HS-27A (cell line): ENCODE measurements at places on chromosomes 6 and 20.

- DNase-seq, result no peak
These were observed 118.9 kb downstream of the RIN2 start for GRCh38 chr20:19876828-19877460.

DNA sequence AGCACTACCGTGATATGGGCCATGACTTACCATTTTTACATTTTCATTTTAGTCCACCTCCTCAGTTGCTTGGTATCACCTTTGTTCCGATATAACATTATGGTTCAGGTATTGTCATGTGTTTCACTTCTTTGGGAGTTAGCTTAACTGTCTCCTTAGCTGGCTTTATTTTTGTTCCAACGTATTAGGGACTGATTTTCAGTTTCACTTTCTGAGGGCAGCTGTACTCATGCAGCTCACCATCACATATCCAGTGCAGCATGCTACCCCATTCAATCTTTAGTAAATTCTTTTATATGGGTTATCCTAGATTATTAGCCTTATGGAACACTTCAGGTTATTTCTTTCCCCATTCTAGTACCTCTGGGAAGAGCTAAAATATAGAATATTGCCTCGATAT is 362.2 kb upstream of the IRAK1BP1 start:
- DNase-seq, result no peak

GRCh38 chr6:105593056-105593690 is 190.3 kb upstream of the PREP start:
- DNase-seq, result no peak

DNA sequence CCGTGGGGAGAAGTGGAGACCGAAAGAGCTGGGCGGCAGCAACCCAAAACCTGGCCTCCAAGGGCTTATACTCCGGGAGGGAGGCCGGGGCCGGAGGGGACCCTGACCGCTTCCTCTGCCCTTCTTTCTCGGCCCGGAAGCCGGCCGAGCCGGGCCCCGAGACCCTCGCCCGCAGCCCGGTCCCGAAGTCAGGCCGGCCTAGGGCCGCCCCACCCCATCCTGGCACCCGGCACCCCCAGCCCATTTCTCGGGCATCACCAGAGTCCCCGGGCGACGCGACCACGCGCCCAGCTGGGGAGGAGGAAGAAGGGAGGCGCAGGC is 572 bp upstream of the ZDHHC14 start:
- DNase-seq, result no peak

DNA sequence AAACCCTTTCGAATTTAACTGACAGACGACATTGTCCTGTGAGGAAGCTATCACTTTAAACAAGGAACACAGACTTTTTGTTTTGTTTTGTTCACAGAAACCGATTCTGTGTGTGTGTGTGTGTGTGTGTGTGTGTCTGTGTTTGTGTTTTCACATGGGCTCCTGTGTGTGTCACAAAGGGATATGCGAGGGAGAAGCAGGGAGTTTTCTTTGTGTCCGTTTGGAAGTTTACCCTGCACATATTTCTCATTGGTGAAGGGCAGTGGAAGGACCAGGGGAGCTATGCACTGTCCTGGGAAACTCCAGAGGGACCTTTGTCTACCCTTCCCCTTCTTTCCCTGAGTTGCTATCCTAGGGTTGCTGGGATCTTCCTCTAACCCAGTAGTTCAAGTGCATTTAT is 17.7 kb downstream of the POM121L2 start:
- DNase-seq, result no peak

- DNase-seq, result no peak
These were observed 47.0 kb upstream of the DST start for GRCh38 chr6:56689663-56690062.

DNA sequence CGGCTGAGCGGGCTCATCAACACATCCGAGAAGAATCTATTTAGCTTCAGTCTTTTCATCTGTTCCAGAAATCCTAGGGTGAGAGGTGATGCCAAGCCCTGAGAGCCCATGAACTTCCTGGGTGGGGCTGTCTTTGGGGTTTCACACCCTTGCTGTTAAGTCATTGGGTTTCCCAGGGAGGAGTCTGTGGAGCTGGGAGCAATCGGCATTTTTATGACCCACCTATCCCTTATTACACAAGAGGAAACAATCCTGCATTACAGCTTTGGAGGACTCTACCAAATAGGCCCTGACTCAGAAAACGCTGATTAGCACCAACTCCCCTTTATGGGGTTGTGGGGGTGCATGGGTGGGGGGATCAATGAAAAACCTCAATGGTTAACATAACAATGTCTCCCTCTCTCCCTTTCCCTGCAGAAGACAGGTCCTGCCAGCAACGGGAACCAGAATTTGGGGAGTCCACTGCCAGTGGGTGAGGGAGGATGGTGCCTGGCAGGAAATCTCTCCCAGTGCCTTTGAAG is 46.3 kb downstream of the EZR start:
- DNase-seq, result no peak

DNA sequence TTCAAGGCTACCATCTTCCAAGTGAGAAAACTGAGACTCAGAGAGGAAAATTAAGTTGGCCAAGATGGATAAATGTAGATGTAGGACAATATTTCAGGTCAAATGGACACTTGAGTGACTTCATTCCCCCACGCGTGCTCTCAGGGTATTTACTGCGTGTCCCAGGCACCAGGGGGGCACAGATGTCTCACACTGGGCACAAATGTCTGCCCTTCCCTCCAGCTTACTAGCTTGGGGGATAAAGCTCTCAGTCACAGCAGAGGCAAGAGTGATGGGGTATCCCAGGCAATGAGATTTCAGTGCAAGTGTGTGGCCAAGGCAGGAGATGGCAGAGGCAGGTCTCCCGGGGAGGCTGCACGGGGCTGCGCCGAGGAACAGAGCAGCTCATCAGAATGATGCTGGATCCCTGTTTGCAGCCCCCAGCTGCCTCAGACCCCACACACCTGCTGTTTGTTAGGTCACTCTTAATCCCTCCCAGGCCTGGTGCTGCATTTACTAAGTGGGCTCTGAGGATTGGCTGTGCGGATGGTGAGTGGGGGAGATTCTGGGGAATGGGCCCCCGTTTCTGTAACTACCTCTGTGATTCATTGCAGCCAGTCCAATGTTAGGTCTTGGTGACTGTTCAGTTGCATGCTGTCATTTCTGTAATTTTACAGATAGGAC is 44.1 kb downstream of the PTK7 start:
- DNase-seq, result no peak

- no peak for DNase-seq
These were observed 99.1 kb upstream of the KCNQ5 start for GRCh38 chr6:72522735-72523141.

DNA sequence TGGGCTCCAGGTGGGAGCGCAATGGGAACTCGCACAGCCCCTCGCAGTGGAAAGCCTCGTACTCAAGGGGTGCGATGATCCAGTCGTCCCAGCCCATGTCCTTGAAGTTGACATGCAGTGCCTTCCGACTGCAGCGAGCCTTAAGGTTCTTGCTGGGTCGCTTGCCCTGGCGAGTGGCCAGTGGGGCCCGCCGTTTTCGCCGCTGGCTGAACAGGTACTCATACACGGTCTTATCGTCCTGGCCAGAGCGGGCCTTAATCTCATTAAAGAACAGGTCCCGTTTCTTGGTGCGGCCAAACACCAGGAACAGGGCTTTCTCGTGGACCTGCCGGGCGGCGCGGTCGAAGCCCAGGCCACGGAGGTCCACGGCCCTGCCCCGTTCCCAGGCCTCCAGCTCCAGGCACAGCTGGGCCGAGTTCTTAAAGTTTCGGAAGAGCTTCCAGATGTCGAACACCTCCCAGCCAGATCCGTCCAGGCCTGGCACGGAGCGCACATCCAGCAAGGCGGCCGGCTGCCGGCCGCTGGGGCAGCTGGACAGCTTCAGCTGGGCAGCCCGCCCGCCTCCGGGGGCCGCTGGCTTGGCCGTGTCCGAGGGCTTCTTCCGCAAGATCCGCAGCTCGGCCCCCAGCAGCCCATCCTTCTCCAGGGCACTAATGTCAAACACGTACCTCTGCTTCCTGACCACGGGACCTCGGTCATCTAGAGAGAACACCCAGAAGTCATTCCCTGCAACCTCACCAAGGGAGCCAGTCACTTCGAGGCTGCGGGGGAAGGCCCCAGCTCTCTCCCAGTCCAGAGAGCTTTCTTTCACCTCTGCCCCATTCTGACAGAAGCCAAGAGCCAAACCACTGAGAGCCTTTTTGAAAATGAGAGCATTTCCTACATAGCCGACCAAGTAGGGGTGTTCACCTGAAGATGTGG is 3.7 kb downstream of the GDF5 start:
- no peak for DNase-seq

GRCh38 chr20:2756056-2756611 is 44.3 kb downstream of the CPXM1 start:
- DNase-seq, result no peak

- DNase-seq, result no peak
These were observed 4.7 kb upstream of the SCUBE3 start for GRCh38 chr6:35209081-35209480.

DNA sequence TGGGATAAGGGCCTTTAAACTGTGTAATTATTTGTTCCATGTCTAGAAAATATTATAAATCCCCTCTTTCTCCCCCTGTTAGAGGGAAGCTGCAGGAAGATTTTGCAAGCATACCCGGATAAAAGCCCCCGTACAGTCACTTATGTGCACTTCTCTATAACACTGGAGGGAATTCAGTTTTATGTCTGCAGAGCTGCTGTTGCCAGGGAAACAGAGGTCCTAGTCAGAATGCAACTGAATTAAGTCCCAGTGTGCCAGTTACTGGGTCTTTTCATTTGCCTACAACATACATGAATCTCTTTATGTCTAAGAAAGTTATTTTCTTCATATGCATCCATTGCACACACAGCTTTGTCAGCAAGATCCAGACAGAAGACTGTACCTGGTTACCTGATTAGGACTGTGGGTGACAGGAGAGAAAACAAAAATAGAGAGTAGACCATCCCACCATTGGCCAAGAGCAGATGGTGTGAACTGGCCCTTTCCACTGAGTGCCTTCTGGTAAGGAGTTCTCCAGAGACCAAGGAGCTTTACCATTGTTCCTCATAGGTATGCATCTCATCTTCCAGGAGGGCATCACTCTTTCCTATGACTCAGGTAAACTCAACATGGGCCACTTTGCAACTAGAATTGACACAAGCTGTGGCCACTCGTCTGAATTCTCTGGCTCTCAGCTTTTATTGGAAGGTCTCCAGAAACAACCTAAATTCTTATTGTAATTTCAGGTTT is 180.8 kb upstream of the PHACTR1 start:
- no peak for DNase-seq

GRCh38 chr6:160180706-160181105 is 59.1 kb downstream of the SLC22A1 start:
- no peak for DNase-seq

GRCh38 chr6:119871520-119871919 is 522.0 kb upstream of the MAN1A1 start:
- no peak for DNase-seq

DNA sequence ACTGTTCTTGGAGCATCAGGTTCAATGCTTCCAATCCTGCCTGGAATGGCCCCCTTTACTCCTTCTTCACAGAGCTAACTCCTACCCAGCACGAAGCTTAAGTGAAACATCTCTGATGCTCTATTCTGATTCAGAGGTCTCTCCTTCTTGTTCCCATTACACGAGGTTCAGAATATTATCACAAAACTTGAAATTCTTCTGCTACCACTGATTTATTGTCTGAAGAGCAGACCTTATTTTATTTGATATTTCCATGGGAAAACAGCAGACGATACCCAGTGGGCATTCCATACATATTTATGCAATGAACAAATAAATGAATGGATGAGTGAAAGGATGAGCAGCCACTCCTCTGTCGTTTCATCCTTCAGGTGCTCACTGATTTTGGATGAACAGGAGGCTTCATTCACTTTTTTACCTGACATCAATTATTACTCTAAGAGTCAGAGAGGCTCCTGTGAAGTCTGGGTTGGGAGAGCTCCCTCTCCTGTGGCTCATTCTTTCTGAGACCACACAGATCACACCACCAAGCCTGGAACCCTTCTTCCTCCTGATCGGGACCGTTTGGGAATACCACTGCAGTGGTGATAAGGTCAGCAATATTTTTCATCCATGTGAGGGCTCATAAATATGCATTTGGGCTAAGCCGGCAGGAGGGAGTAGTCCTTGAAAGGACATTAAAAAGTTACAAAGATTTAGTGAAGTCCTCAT is 25.8 kb downstream of the SMLR1 start:
- no peak for DNase-seq

- DNase-seq, result no peak
These were observed 108.3 kb upstream of the PHACTR1 start for GRCh38 chr6:12608016-12608860.

DNA sequence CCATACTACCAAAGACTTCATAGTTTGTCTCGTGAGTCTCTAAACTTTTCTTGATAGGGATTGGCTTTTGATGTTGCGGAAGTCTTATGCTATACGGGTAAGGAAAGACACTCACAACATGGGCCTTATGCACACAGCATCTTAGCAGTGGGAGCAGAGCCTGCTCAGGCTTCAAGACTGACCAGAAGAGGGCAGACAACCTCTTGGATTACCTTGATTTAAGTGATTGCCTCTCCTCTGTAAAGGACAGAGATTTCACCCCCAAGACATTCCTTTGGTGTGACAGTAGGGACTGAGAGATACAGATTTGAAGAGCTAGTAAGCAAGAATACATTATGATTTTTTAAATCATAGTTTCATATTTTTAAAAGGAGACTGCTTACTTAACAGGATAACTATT is 71.0 kb upstream of the SAMD3 start:
- peak; percentile 52 for DNase-seq

GRCh38 chr6:10662742-10663141 is 31.7 kb downstream of the C6orf52 start:
- no peak for DNase-seq

- no peak for DNase-seq
These were observed 1415.7 kb upstream of the ADGRB3 start for GRCh38 chr6:67219346-67219745.

DNA sequence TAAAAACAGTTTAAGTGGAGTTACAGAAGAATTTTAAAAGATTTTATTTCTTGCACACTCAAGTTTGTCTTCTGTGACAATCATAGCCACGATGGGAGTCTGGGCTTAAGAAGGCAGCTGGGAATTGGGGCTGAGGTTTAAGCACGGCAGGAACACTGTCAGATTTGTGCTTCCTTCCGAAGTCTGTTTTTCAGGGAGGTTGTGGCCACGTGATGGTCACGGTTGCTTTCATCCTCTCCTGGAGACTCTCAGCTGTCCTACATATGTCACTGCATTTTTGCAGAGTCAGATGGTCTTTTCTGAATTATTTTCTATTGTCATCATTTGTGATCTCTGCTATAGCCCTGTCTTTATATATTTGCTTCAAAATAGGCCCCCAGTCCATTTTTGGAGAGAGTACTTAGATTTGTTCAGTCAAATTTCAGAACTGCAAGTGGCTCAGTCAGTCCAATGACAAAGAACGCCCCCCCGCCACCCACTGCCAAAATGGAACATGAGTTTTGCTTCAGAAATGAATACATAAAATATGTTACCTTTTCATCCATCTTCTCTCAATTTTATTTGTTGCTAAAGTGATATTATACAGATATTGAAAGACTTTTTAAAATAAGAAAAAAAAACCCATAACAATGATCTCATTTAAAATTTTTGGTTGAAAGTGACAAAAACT is 111.8 kb upstream of the ZFP64 start:
- no peak for DNase-seq

DNA sequence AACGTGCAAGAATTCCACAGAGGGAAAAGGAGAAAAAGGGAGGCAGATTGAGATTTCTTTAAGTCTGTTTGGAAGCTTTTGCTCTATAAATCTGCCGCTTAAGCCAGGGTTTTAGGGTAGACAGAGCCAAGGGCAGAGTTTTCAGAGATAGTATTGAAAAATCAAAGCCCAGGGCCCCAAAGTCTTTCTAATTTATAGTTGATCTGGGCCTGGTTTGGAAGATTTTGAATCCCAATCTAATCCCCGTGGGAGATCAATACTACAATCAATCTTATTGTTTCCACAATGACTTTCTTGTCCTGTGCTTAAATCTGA is 3.3 kb downstream of the BMP2 start:
- no peak for DNase-seq
